ENCODE measurements at places on chromosomes 12 and 14.

DNA sequence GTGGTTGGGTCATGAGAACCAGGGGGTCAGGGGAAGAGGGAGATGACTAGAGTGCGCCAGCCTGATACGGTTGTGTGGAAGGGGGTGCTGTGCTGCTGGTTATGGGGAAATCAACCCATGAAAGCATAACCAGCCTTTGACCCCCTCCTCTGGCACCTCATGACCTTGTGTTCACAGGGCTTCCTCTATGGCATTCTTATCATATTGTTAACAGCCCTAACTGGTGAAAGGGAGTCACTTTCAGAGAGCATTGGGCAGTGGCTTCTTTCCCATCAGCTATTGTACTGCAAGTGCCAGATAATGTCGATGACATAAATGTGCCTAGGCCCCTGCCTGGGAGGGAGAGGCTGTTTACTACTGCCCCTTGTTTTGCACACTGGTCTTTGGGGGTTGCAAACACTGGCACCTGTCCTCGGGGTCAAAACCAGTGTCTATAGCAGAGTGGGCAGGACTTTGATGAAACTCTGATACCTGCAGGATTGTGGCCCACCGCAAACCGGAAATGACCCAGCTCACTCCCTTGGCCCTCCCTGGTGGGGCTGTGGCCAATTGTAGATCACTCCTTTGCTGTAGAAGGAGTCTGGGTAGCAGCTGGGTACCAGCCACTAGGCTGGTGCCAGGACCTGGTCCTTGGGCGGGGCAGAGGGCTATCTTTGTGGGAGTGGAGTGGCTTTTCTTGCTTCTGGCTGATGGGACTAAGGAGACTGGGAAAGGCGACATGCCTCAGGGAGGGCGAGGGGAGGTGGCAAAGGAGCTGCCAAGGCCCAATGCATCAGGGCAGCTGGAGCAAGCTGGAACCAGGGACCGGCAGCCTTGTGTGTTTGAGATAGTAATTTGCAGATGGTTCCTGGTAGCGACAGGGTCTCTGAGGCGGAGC lies 634 bp upstream of the TMEM63C start:
- no peak for DNase-seq

GRCh38 chr14:25250516-25250915 lies 200.6 kb upstream of the STXBP6 start:
- no peak for DNase-seq

DNA sequence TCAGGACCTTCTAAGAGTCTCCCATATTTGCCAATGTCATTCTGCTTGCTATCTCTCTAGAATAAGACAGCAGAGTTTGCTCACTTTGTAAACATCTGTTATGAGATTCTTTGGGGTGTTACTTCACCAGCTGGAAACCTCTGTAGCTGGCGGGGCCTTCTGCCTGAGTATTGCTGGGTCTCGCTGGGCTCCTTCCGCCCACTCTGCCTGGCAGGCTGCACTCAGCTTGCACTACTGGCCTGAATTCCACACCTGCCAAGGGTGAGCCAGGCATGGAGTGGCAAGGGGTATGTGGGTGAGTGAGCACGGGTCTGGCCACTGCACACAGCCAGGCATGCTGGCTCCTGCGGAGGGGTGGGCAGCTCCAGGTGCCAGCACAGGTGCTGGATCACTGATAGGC lies 267.3 kb upstream of the PDE3A start:
- no peak for DNase-seq

- DNase-seq: no peak
Observed at GRCh38 chr12:124956571-124956970, 32.4 kb downstream of the DHX37 start.

- no peak for DNase-seq
Observed at GRCh38 chr12:38898001-38898684, 7.2 kb downstream of the CPNE8 start.

GRCh38 chr12:52081263-52081733 lies 1.8 kb downstream of the SMIM41 start:
- DNase-seq: peak; percentile 86

DNA sequence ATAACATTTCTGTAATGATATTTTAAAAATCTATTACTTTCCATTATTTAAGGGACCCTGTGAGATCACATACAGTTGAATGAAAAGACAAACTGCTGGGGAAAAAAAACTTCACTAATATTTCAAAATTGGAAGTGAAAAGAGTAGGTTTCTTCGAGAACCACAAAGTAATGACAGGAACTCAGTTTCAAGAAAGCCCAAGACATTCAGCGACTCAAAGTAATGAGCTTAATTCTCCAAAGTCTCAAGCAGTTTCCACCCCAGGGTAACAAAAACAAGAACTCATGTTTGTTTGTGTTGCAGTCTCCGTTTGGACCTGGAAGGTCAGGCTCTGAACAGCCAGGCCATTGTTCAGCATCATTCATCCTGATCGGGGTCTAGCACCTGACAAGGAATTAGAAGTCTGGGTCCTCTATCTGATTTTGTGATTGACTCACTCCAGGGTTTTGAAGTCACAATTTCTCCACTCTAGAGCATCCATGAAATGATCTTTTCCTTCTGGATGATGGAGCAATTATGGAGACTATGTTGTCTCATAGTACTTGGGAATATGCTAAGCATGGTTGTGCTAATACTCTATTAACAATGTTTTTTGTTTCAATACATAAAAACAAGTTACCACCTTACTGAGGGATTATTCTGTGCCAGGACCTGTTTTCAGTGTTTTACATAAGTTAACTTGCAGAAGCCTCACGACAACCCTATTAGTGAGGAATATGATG lies 126.9 kb downstream of the SLC25A21 start:
- no peak for DNase-seq

GRCh38 chr14:102424923-102425322 lies 62.2 kb downstream of the TECPR2 start:
- no peak for DNase-seq

DNA sequence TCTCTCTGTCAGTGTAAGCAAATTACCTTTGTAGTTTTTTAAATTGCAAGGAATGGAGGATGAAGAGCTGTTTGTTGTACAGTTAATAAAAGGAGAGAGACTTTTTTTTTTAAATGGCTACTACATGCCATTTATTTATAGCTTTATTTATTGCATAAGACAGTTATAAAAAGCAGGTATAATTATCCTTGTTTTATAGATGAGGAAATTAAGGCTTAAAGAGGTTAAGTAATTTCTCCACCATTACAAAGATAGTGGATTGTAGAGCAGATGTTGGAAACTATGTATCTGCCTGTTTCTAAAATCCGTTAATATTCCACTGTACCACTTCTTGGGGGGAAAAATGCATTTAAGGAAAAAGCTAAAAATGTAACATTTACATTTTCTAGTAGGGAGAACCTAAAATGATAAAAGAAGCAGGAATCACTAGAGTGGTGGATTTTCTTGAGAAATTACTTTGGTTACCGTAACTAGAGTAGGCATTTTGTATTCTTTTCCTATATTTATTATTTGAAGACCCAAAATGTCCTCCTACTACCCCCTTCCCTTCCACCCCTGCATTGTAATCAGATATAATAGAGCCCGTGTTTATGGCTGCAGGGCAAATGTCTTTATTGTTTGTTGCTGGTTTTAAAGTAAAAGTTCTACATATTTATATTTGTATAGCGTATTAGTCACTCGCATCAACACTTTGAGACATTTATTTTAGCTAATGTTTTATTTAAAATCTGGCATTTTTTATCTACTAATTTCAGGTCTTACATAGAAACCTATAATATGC lies 2.3 kb downstream of the SNAPC1 start:
- no peak for DNase-seq
